ENCODE measurements at places on chromosomes 4 and X.

- no peak for DNase-seq
These were observed 81.4 kb downstream of the FBXW7 start for GRCh38 chr4:152454398-152455011.

GRCh38 chrX:19372547-19373331 lies 29.0 kb downstream of the PDHA1 start:
- no peak for DNase-seq

DNA sequence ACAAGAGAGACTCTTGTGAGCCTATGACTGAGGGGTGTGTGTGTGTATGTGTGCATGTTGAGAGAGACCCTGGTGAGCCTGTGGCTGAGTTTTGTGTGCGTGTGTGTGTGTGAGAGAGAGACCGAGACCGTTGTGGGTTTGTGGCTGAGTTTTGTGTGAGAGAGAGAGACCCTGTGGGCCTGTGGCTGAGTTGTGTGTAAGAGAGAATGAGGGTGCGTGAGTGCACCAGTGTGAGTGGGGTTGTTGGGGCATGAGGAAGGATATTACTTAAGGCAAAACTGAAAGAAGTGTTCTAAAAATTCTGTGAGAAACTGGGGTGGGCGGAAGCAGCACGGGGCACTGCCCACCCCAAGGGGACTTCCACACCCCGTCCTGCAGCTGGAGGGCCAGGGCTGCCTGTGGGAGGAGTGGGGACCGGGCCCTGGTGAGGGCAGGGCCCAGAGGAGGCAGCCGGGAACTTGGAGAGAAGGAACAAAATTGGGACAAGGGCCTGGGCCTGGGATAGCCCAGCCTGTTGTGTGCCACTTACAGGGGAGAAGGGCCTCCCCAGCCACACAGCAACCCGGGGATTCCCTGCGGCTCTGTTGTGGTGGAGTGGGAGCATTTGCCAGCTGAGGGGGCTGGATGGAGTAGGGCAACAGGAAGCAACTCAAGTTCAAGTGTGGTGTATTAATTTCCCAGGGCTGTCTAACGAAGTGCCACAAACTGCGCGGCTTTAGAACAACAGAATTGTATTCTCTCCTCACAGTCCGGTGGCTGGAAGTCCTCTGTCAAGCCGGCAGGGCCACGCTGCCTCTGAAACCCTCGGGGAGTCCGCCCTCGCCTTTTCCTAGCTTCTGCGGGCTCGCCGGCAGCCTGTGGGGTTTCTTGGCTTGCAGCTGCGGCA lies 22.1 kb downstream of the TMEM131L start:
- DNase-seq, result peak; percentile 48

DNA sequence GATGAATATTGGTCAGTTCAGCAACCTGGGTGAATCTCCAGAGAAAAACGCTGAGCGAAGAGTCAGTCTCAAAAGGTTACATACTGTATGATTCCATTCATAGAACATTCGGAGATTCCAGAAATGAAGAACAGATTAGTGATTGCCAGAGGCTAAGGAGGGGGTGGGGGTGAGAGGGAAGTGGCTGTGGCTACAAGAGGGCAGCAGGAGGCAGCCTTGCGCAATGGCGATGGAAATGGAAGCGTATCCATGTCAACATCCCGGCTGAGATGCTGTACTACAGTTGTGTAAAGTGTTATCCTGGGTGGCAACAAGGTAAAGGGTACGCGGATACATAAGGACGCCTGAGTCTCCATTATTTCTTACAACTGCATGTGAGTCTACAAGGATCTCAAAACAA lies 18.0 kb downstream of the LYAR start:
- no peak for DNase-seq

- no peak for DNase-seq
These were observed 203.9 kb upstream of the LEF1 start for GRCh38 chr4:108372681-108373080.
